CD4-positive, CD25-positive, alpha-beta regulatory T cell (primary cell): ENCODE measurements at places on chromosomes 5 and 9.
A peak's percentile ranks its signal among the peaks of the same experiment; 100 is the strongest.

DNA sequence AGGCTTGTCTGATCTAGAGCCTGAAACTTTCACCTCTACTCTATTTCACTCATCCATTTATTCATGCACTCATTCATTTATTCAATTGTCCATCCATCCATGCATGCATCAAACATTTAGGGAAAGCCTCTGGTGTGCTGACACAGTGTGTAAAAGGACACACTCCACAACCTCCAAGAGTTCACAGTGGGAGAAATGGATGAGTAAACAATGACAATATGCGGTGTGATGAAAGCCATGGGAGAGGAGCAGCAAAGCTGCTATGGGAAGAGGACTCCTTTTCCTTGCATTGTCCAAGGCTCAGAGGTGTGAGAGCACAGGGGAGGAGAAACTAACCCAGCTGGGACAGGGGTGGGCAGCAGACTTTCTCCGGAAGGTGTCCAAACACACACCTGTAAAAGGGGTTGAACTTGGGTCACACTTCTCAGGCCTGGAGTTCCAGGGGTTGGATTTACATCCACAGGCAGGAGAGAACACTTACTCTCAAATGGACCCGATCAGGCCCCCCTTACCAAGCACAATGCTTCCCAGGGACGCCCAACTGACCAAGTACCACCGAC, 21.2 kb upstream of the PFDN1 start:
- DNase-seq = no peak

- no peak for DNase-seq
Measured at GRCh38 chr9:5696884-5697283, 68.0 kb downstream of the RIC1 start.

GRCh38 chr5:6728011-6728794, 15.0 kb downstream of the TENT4A start:
- DNase-seq = no peak

DNA sequence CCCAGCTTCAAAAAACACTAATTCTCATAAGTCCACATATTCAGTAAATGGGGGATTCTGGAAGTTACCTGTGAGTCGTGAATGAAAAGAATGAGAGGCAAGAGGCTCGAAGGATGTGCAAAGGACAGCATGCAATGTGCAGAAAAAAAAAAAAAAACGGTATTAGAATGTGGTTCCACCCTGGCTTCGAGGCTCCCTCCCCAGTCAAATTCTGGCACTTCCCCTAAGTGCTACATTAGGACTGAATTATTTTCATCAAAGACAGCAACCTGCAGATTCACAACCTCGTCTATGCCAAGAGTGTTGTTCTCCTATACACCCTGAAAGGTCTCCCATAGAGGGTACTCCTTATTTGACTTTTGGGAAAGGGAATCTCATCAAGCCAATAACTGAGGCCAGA, 16.5 kb downstream of the CAPSL start:
- no peak for DNase-seq

GRCh38 chr9:83219154-83219923, 156.4 kb upstream of the RASEF start:
- no peak for DNase-seq

- DNase-seq = no peak
Measured at GRCh38 chr5:149779124-149779465, 49.0 kb downstream of the PPARGC1B start.

GRCh38 chr5:82406205-82406773, 128.1 kb upstream of the RPS23 start:
- no peak for DNase-seq

- DNase-seq = no peak
Measured at GRCh38 chr5:160463740-160464465, 42.2 kb downstream of the PTTG1 start.

- DNase-seq = no peak
Measured at GRCh38 chr5:145218019-145218418, 617.1 kb downstream of the PRELID2 start.

DNA sequence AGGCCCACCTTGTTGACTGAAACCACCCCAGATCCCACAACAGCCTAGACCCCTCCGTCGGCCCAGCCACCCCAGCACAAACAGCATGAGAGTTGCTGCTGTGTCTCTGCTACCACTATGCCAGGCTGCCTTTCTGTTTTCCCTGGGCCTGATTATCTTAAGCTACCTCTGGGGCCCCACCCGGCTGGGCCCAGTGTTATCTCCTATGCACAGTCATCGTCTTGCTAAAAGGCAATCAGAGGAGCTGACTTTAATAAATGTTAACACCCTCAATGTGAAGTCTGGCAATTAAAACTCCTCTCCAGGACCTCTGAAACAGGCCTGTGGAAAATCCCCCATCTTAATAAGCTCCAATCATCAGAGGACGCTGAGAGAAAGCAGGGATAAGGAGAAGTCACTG, 144.9 kb downstream of the FAM114A2 start:
- DNase-seq = no peak

DNA sequence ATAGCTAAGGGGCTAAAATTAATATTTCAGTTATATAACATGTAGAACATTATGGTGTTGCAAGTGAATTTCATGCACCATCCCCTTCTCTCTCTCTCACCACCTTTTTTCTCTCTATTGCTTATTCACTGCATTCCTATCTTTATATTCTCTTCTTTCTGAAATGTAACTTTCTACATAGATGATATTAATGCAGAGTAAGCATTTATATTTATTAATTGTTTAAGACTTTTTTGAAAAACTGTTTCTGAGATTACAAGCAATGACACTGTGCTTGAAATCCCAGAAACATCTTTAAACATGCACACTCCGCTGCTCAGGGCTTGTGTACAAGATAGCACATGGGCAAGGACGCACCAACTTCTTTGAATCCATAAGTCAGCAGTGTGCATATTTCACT, 567.7 kb upstream of the SGCD start:
- no peak for DNase-seq

GRCh38 chr9:15213249-15213648, 93.8 kb downstream of the TTC39B start:
- no peak for DNase-seq

GRCh38 chr9:112885324-112885723, 5.4 kb downstream of the SLC46A2 start:
- no peak for DNase-seq

DNA sequence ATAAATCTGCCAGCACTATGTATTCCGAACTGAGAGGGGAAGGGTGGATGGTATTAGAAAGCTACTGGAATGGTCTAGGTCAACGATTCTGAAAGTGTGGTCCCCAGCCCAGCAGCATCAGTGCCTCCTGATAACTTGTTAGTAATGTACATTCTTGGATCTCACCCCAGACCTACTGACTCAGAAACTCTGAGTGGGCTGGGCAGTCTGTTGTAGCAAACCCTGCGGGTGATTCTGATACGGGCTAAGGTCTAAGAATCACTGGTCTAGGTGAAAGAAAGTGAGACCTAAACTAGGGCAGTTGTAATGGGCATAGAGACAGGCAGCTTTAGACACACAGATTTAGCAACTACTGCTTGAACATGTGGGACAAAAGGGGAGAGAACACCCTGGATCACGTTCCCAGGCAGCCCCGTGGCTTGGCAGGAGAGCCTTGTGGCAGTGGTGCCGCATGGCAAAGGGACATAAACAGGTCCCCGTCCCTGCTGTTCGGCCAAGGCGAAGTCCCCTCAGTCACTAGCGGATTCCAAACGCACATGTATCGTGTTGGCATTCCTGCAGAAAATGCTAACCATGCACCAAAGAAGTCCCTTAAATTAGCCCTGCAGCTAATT, 216.3 kb downstream of the TTLL11 start:
- no peak for DNase-seq

GRCh38 chr9:71796100-71796767, 27.9 kb upstream of the CEMIP2 start:
- peak; percentile 15 for DNase-seq

DNA sequence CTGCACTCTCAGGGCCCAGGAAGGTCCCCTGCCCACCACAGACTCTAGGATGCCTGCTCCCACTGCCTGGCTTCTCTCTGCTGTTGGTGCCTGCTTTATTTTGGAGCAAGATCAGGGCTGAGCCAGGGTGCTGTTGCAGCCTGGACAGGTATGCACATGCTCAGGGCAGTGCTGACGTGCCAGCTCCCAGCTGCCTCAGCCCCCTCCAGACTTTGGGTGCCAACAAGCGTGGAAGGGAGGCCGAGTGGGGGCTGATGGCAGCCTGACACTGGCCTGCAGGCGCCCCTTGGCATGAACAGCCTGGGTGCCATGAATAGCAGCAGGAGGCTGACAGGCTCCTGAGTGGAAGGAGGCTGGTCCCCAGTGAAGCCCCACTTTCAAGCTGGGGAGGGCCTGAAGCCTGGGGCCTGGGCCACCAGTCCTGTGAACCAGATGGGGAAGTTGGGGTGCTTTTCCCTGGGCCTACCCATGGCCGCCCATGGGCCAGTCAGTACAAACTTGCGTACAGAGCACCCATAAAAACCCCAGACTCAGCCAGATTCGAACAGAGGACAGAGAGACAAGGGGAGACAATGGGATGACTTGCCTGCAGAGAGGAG, 6.8 kb downstream of the AMBP start:
- no peak for DNase-seq

DNA sequence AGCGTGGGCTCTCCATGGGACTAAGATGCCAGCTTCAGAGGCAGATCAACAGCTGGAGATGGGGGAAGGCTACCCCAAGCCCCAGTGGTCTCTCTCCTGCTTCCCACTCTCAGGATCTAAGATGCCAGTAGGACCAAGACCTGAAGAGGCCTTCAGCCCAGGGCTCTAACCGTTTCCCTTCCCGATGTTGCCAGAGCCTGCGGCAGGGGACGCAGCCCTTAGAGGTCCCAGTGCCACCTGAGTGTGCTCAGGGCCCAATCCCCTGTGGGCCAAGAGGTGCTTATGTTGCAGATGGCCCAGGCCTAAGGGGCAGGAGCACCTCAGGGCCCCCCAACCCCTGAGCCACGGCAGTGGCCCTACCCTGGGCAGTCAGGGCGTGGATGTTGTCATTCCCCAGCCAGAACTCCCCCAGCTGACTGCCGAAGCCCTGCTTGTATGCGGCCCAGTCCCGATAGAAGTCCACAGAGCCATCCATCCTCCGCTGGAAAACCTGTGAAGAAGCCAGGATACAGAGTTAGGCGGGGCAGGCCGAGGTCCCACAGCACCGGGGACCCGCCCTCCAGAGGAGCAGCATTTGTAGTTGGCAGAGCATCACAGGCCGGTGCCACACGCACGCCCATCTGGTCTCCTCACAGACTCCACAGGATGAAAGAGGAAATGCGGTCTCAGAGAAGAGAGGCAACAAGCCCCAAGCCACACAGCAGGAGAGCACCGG, 5.4 kb downstream of the FCN1 start:
- no peak for DNase-seq

- DNase-seq = no peak
Measured at GRCh38 chr9:77907585-77907984, 124.0 kb downstream of the GNAQ start.
